Upper lobe of left lung (tissue), 6 donors: ENCODE measurements at places on chromosomes 7 and 10. TPM values are rescaled to one million over a fixed set of nuclear protein-coding genes. Genes with fewer than 3 reads are reported as not detected.

DNA sequence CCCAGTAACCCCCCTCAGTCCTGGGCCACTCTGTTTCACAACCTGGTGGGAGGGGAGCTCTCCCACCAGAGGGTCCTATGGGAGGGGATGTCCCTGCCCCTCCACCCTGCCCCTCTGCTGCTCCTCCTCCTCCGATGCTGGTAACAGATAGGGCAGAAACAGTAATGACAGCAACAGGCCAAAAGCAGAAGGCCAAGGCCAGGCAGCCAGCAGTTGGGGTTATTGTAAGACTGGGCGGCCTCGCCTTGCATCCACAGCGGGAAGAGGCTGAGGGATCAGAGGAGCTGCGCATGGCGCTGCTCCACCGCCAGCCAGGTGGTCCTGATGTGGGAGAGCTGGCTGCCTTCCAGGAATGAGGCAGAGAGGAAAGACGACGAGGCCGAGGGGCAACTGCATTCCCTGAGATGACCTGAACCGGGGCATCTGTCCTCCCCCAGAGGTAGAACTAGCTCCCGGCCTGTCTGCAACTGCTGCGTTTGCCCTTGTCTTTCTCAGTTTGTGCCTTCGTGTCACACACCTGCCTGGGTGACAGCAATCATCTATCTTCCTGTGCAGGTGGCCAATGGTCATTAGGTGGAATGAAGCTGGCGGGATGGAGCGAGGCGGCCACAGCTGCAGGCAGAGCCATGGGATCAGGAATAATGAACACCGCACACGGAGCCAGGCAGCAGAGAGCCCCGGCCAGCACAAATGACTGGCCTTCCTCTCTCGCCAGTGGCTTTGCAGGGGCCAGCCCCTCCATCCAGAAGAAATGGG, 54.0 kb upstream of the CACUL1 start:
- H3K36me3 ChIP-seq, result no peaks in the 10 kb centered on the region
- no peak overlapping the region for H3K4me3 ChIP-seq
- no peak overlapping the region for H3K27ac ChIP-seq
- no peaks in the 10 kb centered on the region for H3K27me3 ChIP-seq

Gene DENND2A
- total RNA-seq, result 13.6 TPM

GRCh38 chr7:39609113-39609934, 14.0 kb upstream of the RALA start:
- H3K4me1 ChIP-seq, result peaks cover 18% of the 10 kb centered on the region
- H3K27me3 ChIP-seq, result no peaks in the 10 kb centered on the region
- DNase-seq, result peak; percentile 89
- H3K4me3 ChIP-seq, result peak overlapping the region; percentile 31
- no peaks in the 10 kb centered on the region for H3K36me3 ChIP-seq

DNA sequence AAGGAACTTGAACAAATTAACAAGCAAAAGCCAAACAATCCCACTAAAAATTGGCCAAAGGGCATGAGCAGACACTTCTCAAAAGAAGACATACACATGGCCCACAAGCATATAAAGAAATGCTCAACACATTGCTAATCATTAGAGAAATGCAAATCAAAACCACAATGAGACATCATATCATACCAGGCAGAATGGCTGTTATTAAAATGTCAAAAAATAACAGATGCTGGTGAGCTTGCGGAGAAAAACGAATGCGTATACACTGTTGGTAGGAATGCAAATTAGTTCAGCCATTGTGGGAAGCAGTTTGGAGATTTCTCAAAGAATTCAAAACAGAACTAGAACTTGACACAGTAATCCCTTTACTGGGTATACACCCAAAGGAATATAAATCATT, 311.7 kb upstream of the HPS1 start:
- DNase-seq, result no peak
- no peaks in the 10 kb centered on the region for H3K27me3 ChIP-seq
- no peaks in the 10 kb centered on the region for H3K4me1 ChIP-seq
- no peak overlapping the region for H3K4me3 ChIP-seq
- no peaks in the 10 kb centered on the region for H3K36me3 ChIP-seq
- H3K27ac ChIP-seq, result no peak overlapping the region

DNA sequence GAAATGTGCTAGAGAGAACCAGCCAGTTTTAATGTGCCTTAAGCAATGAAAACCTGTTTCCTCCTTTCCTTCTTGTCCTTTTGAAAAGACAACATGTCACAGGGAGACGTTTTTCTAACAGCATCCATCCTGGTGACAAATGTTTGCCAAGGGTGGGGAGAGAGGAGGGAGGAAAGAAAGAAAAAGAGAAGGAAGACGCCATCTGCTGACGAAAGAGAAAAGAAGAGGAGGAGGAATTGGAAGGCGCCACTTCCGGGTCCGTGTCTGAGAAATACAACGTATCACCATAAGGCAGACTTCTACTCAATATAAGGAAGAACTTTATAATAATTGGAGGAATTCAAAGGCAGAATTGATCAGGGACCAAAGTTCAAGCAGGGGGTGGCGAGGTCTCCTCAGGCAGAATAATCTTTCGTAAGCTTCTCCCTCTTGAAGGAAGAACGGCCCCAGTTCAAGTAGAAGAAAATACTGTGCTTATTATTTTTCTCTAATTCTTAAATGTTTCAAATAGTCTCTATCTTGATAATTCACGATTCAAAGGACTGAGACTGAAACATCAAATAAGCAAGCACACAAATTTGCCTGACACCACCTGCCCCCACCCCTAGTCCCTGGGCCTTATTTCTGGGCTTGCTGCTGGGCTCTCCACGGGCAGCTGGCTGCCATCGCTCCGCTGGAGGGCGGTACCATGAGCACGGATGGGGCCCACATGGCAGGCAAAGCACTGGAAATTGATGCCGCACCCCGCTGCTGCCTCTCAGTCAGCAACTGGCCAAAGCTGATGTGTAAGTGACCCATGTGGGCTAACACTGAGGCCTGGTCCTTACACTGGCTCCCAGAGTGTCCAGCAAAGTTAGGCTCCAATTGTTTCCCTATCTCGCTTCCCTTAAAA, 273.7 kb upstream of the KLF14 start:
- H3K4me3 ChIP-seq, result no peak overlapping the region
- peak; percentile 73 for DNase-seq
- H3K36me3 ChIP-seq, result no peaks in the 10 kb centered on the region
- peak overlapping the region; percentile 71 for H3K27ac ChIP-seq

GRCh38 chr7:47720141-47720906, 138.4 kb upstream of the TNS3 start:
- no peaks in the 10 kb centered on the region for H3K4me1 ChIP-seq
- no peak overlapping the region for H3K4me3 ChIP-seq
- no peak for DNase-seq
- H3K27ac ChIP-seq, result no peak overlapping the region

DNA sequence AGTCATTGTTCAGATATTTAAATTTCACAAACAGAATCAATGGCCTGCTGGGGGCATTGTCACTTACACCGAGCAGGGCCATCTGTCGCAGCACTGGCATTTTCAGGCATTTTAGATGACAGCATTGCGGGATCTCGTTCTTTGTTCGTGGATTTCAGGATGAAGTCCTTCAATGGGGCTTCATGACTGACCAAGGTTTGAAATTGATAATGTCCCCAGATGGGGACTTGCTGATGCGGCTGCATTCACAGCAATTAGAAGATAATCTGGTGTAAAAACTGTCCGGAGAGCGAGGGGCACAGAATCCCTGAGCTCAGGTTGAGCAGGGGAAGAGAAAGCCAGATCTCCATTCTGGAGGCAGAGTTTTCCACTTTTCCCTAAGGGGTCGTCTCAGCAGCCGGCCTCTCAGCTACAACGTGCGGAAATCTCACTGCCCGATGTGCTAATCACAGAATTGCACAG, 1.9 kb upstream of the C7orf33 start:
- H3K4me1 ChIP-seq, result no peaks in the 10 kb centered on the region
- no peaks in the 10 kb centered on the region for H3K36me3 ChIP-seq
- no peak overlapping the region for H3K4me3 ChIP-seq
- no peak overlapping the region for H3K27ac ChIP-seq
